ENCODE measurements at places on chromosomes 16 and 17.

- no peak for DNase-seq
Measured at GRCh38 chr16:85491058-85491771, 121.9 kb upstream of the GSE1 start.

DNA sequence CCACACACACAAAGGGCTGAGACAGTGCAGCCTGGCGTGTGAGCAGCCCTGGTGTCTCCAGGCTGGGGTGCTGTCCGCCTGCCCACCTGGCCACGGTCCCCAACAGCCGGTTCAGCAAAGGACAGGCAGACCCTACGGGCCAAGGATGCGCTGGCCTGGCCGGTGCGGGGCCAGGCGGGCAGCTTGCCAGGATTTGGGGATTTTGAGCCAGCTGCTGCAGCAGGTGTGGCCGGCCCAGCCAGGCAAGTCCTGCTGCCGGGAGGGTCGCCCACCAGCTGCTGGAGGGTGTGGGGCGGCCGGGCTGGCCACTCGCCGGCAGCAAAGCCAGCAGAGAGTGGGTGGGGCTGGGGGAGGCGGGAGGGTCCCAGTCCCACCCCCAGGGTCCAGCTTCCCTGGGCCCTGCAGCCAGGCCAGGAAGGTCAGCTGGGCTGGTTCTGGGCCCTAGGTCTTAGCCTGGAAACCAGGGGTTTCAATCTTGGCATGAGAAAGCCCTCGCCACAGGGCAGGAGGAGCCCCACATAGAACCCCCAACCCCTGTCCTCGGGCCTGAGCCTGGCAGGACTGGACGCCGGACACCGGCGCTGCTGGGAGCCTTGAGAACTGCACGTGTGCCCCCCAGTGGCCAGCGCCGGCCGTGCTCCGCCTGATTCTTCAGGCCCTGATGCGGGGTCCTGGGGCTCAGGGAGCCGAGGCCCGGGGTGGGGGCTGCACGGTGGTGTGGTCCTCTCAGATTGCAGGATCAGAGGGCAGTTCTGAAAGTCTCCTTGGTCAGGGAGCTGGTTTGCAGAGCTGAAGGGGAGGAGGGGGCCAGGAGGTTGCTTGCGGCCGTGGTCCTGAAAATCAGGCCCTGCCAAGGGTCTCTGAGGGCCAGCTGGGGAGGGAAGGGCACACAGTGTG is 17.6 kb upstream of the SSTR5 start:
- peak; percentile 42 for DNase-seq

DNA sequence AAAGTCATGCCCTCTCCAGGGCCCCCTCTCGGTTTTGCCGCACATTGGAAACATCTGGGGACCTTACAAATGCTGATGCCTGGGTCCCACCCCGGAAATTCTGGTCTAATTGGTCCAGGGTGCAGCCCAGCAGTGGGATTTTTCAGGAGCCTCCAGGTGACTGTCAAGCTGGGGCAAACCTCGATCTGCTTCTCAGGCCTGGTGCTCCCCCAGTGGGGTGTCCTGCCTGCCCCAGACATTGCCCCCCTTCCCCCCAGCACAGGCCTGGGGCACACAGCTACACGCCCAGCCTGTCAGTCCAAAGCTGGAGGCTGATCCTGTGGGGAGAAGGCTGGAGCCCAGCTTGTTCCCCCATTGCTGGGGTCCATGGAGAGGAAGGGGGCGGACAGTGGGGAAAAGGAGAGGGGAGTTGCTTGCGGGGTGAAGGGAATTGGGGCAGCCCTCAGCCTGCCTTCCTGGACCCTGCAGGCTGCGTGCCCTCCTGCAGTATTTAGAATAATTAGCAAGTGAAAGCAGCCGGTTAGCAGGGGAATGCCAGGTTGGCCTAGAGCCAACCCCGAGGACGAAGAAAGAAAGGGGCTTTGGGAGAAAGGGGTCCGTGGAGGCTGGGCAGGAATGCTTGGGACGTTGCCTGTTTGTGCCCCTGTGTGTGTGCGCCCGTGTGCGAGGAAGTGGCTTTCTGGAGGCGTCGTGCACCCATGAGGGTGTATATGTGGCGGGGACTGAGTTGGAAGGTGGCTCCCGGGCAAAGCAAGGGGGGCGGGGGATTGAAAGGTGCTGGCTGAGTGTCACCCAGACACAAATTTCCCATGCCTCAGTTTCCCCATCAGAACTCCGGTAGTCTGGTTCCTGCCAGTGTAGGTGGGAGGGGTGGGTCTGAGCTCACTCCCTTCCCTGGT is 5.9 kb downstream of the FOXJ1 start:
- DNase-seq: no peak

GRCh38 chr16:25060920-25061319 is 45.8 kb upstream of the ARHGAP17 start:
- no peak for DNase-seq

- DNase-seq: no peak
Measured at GRCh38 chr17:77328823-77329740, 188.3 kb downstream of the SEC14L1 start.

- no peak for DNase-seq
Measured at GRCh38 chr17:81069135-81069645, 34.2 kb downstream of the BAIAP2 start.

DNA sequence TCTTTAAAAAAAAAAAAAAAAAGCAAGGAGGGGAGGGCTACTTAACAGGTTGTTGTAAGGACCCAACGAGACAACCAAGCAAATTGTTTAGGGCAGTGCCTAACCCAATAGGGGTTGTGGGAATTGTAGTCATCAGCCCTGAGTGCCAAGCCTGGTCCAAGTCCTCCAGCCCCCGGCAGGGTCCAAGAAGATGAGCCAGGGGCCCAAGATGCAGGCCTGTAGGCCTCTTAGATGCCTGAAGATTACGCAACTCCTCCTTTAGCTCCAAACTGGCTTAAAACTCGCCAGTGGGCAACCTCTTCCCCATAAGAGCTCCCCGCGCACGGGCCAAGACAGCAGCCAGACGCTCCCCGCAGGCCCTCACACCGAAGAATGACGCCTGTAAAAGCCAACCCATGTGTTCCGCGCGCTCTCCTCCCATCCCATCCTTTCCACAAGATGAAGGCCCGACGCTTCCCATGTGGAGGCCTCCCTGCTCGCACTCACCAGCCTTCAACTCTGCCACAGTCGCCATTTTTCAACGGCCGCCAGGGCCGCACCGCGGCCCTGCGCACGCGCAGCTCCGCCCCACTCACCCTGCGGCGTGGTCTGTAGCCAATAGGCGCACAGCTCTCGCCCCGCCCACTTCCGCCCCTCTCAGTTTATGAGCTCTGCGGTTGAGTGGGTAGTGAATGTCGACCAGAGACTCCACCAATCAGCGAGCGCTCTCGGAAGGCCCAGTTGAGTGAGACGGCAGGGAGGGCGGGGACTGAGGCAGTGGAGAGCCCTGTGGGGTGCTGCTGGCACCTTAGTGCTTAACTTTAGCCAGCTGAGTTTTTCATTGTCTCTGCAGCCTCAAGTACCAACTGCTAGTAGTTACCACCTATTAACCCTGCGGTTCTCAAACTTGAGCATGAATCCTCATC is at the start of gene CEP20:
TSS of gene CEP20 (minus strand) at position 532 of the 905 bp plus-strand sequence. CDS start at position 514, 18 bp downstream.
- peak; percentile 98 for DNase-seq

DNA sequence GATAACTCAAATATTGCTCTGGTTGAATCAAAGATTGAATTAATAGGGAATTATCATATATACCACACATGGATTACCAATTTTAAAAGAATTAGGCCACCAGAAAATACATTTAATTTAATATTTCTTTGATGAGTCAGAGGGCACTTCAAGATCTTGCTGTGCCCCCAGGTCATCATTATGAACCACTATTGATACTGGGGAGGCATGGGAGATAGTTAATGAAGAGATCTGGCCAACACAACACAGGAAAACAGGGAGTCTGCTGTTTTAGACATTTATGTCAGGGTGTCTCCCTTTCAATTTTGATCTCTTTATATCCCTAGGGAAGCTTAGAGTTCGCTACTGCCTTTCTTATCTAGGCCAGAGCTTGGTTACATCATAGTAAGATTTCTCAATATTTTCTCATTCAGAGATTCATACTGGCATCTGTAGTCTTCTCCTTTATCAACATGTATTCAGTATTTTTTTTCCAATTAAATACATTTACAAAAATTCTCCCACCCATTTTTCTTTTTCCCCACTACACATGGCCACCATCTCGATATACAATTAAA is 158.3 kb upstream of the ZFHX3 start:
- no peak for DNase-seq

DNA sequence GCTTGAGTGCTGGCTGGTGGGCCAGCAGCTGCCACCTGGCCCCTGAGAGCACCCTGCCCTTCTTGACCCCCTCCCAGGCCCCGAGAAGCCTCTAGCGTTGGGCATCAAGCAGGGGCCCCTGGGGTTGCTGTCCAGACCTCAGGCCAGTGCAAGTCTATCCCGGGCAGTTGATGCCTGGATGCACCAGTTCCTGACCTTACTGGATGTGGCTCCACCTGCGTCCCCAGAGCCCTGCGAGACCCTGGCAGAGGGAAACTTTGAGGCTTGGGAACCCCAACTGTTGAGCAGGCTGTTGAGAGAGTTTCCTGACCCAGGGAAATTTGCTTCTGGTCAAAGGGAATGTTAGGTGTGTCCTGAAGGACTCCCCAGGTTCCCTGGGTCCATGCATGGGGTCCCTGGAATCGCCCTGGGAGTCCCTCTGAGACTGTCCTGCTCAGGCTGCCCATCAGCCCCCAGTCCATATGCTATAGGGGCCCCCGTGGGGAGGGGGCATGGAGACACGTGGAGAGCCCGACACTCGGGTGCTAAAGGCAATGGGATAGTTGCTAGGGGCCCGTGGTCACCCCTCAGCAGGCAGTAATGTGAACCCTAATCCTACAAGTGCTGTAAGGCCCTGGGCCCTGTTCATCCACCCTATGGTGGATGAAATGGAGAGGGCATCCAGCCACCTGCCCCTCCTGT is 46.4 kb downstream of the RAB11FIP4 start:
- DNase-seq: no peak

DNA sequence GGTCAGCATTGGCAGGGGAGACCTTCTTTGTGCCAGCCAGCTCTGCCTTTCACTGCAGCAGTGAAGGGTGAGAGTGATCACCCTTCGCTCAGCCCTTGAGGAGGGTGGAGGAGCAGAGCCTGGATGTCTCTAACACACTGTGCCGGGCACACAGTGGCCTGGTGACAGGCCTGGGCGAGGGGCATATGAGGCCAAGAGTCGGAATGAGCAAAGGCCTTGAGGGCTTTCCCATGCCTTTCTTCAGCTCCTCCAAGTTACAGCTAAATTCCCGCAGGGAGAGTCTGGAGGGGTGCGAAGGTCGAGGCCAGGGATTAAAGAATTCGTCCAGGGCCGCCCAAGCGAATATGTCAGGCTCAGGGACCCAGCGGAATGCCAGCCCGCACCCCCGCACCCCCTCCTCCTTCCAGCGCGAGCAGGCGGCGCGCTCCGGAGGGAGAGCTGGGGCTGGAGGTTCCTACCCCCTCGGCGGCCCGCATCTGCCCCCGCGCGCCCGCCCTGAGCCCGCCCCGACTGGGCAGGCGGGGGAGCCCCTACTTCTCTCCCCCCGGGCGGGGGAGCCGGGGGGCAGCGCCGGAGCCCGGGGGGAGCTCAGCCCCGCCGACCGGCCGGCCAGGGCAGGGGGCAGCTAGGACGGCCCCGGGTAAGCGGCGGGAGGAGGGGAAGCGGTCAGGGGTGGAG is at the start of gene RASL10B:
TSS of gene RASL10B (plus strand) at position 401 of the 678 bp plus-strand sequence. CDS start 3,546 bp downstream, outside the sequence.
- DNase-seq: no peak

- peak; percentile 43 for DNase-seq
Measured at GRCh38 chr17:80270836-80271235, 10.2 kb downstream of the RNF213 start.

DNA sequence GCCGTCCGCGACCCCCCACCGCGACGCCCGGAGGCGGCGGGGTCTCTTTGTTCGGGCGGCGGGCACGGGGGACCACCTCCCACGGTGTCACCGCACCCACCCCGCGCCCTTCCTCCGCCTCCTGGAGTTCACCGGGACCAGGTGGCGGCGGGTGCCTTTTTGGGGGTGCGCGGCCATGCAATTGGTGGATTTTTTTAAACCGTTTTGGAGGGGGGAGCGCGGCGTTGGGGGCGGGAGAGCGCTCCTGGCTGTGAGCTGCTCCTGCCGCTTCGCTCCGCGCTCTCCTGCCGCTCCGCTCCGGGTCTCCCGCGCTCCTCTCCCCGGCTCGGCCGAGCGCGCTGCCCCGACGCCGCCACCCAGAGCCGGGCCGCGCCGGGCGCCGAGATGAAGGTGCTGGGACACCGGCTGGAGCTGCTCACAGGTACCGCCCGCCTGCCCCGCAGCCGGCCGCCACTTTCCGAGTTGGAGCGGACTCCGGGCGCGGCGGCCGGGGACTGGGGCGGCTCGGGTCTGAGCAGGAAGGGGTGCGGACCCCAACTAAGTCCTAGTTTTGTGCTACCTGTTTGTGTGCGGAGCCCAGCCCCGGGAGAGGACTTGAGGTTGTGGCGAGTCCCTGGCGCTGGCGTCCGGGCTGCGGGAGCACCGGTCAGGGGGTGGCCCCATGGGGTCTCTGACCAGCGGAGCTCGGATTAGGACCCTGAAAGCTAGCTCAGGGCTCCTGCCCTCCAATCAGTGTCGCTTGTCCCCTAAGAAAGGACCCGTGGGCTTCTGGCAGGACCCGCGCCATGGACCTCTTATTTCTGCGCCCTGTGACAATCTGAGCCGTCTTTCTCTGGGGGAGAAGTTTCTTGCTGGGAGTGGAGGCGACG is 35.7 kb upstream of the NDRG4 start:
- DNase-seq: no peak

DNA sequence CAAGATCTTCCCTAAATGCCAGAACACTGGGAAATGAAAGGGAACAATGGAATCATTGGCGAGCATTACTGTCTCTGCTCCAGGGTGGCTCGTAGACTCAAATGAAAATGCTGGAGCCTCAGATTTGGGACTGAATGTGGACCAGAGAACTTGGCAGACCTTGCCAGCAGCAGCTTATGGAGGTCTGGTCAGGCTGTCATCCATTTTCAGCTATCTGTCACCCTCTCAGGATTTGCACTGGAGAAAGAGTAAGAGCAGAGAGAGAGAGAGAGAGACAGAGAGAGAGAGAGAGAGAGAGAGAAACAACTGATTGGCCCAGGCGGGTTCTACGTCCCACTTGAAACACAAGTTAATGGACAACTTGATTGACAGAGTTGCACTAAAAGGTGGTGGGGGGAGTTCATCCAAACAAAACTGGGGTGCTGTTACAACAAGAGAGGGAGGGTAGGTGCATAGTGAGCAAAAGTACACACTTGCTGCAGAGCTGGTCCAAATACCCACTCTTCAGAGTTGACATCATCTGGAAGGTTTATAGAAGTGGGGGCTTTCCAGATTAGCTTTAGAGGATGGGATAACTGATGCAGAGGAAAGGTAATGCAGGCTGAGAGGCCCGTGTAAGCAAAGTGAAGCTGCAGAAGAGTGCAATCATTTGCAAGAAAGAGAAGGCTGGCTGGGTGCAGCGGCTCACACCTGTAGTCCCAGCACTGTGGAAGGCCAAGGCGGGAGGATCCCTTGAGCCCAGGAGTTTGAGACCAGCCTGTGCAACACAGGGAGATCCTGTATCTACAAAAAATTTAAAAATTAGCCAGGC is 16.5 kb upstream of the NSMCE1 start:
- no peak for DNase-seq

All from fibroblast of mammary gland (primary cell).